ENCODE measurements at places on chromosomes 4 and X. TPM values are rescaled to one million over a fixed set of nuclear protein-coding genes. Genes with fewer than 3 reads are reported as not detected.

DNA sequence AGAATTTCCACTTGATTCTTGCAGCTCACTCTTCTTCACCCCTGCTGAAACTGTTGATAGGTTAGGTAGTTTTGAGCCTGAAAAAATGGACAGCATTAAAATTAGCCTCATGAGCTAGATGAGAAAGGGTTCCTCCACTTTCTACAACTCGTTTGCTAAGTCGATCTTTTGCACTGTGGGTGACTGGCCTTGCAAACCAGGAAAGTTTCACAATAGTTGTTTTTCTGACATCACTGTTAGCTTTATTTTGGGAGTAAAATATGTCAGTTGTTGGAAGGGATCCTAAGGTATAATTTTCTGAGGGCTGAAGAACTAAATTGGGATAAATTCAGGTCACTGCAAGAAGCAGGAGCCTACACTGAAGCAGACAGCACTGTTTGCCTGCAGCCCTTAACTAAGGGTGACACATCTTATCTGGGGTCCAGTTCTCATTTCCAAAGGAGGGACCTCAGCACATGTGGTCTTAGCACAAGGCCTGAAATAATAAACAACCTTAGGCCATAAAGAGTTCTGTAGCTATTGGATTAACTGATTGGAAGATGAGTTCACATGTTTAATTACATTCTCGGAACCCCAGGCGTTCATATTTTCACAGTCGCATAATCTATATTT lies 29.1 kb downstream of the ANAPC4 start:
- H3K27ac ChIP-seq: no peak overlapping the region
- H3K36me3 ChIP-seq: peaks cover 22% of the 10 kb centered on the region
- peaks cover 13% of the 10 kb centered on the region for H3K4me1 ChIP-seq
- H3K27me3 ChIP-seq: no peaks in the 10 kb centered on the region
- no peak overlapping the region for H3K4me3 ChIP-seq

- no peak for DNase-seq
- H3K36me3 ChIP-seq: no peaks in the 10 kb centered on the region
- H3K27me3 ChIP-seq: no peaks in the 10 kb centered on the region
- H3K27ac ChIP-seq: no peak overlapping the region
These were observed 160.6 kb upstream of the STS start for GRCh38 chrX:6986915-6987314.

DNA sequence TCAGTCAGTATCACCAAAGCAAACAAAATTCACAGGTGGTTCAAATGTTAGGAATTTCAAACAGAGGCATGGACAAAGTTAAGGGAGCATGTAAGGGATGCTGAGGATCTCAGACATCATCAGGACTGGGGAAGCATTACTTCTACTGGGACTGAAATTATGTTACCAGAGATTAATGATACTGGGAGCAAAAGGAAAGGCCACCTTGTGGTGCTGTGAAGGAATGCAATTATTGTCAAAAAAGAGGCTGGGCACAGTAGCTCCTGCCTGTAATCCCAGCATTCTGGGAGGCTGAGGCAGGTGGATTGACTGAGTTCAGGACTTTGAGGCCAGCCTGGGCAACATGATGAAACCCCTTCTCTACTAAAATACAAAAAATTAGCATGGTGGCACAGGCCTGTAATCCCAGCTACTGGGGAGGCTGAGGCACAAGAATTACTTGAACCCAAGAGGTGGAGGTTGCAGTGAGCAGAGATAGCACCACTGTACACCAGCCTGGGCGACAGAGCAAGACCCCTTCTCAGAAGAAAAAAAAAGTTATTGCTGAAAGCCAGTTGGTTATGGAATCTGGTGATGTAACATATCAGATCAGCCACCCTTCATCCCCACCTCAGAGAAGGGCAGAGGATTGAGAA lies 954.3 kb downstream of the PCDH7 start:
- no peak overlapping the region for H3K4me3 ChIP-seq
- H3K4me1 ChIP-seq: no peaks in the 10 kb centered on the region
- no peak overlapping the region for H3K27ac ChIP-seq
- no peaks in the 10 kb centered on the region for H3K36me3 ChIP-seq
- no peaks in the 10 kb centered on the region for H3K27me3 ChIP-seq

DNA sequence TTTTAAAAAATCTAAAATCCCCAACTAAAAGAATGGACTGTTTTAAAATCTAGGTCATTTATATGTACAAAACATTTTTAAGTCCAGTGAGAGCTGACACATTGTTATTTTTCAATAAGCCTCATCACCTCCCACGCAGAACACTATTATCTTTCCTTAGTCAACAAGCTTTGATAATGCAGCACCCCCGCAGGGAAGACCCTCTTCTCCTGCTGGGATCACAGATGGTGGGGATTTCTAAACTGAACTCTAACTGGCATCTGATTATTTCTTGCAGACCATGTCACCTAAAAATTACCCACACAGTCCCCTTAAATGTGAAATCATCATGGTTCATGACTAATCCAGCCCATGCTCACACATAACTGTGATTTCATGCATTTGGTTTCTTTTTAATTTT lies 11.6 kb downstream of the SYTL4 start:
- no peaks in the 10 kb centered on the region for H3K36me3 ChIP-seq
- H3K27ac ChIP-seq: no peak overlapping the region
- no peaks in the 10 kb centered on the region for H3K4me1 ChIP-seq
- no peaks in the 10 kb centered on the region for H3K27me3 ChIP-seq

DNA sequence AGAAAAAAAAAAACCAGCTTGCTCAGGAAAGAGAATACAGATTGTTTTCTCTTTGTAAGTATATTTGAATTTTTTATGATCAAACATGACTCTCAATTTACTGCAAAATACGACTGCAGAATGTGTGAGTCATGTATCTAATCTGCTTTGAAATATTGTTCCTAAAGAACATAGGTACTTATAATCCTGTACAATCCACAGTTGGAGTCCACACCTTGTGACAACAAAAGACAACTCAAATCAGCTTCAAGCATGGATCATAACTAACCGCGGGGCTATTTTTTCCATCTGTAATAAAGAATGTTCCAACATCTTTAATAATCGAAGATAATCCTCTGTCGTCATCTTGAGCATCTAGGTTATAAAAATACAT lies 77.8 kb upstream of the STIM2 start:
- no peak for DNase-seq
- no peaks in the 10 kb centered on the region for H3K36me3 ChIP-seq
- no peaks in the 10 kb centered on the region for H3K27me3 ChIP-seq
- H3K27ac ChIP-seq: no peak overlapping the region

The TMEM144 gene
- total RNA-seq: 24.2 TPM

The CCDC110 gene
- 6.2 TPM for total RNA-seq

The CXorf65 gene
- total RNA-seq: not detected

The USP38 gene
- total RNA-seq: 20.7 TPM

Measured in thoracic aorta (tissue), 2 donors.